ENCODE measurements at places on chromosomes 4 and X.

GRCh38 chr4:8266088-8266487, 3.5 kb upstream of the HTRA3 start:
- no peak for DNase-seq

DNA sequence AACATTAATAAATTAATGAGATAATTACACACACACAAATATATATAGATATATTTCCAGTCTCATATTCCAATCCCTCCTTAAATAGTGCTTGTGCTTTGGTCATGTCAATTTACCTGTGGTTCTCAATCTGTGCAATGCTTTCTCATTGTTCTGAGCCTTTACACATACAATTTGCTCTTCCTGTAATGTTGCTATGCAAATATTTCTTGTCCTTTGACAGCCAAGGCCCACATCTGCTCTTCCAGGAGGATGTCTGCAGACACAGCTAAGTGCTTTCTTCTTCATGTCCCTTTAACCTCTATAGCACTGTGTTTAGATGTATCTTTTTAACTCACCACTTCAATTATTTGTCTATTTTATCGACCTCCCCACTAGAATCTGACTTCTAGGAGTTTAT, 67.3 kb upstream of the RAPGEF2 start:
- DNase-seq = no peak

- DNase-seq = no peak
Observed at GRCh38 chrX:82218361-82218760, 1016.5 kb downstream of the SH3BGRL start.

GRCh38 chr4:59503731-59504130, 1696.4 kb upstream of the ADGRL3 start:
- DNase-seq = no peak

DNA sequence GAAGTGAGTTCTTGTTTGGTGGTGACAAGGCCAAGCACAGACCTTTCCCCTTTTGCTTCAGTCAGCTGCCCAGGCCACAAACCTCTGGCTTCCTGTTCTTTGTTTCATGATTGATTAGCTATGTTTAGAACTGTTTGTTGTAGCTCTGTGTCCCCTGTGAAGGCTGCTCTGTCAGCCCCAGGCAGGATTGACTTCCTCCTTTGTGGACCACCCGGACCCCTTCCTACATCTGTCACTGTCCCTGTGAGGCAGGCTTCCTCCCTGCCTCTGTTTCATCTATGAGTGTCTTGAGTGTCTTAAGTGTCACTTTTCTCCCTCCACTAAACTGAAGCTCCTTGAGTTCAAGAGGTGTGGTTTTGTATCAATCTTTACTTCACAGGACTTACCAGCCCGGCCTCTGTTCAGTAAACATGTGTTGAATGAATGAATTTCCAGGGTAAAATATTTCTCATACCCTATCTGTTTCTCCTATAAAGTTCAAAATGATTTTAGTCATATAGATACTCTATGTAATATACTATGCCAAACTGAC, 83.5 kb downstream of the ZNF674 start:
- DNase-seq = no peak

DNA sequence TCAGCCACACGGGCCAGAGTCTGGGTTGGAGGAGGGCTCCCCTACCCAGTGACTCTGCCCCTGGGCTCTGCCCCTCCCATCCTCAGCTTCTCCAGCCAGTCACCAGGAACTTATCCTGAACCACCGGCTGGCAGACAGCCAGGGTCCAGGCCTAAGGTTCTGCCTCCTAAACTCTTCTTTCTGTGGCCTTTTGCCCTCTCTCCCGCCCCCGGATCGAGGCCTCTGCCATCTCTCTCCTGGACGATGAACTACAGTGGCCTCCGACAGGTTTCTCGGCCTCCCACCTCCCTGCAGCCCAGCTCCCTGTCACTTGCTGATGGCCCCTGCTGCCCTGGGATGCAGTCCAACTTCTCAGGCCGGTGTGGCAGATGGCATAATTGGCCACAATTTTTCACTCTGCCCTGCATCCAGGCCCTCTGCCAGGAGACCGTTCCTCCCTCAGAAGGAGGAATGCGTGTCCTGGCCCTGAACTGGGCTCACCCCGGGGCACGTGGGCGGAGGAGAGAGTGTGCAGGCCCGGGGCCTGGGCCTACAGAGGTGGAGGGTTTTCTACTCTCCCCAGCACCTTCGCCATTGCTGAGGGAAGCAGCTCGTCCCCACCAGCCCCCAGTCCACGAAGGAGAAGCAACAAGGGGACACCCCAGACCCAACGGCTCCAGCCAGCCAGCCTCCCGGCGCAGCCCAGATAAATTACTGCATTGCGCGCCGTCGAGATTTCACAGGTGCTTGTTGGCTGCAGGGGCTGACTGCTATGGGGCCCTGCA, 81.9 kb upstream of the LRPAP1 start:
- DNase-seq = no peak

- no peak for DNase-seq
Observed at GRCh38 chrX:134695999-134696398, 37.7 kb upstream of the PLAC1 start.

DNA sequence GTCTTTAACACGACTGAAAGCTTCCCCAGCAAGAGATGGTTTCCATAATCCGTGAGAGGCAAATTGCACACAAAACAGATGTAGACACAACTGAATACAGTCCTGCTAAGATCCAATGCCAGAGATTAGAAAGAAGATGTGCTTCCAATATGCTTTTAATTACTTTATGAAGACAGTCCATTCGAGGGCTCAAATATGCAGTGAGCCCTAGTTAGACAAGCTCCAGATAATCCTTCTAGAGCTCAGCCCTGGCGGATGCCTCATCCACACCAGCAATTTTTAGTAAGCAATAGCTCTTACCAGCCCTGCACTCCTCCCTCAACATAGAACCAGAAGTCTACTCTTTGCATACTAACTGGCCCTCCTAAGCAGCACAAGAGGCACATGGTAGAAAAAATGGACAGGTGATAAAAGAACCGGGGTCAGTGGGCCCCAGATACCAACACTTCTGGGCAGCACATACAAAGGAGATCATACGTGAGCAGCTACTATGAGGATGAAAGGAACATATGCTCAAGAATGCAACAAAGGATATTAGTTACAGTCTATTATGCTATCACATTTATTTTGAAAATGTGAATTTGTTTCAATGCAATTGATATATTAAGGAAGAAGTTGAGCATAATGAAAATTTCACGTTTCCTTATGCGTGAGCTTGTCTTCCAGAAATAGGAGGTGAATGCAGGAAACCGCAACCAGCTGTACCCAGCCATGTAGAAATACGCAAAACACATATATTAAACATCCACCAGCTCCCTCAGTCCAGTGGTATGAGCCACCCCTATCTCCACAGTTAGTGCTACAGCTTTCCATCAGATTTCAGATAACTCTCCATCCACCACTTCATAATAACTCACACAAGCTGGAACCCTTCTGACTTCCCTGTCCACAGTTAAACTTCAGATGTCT, 34.3 kb downstream of the GPC4 start:
- DNase-seq = no peak

- no peak for DNase-seq
Observed at GRCh38 chr4:22848332-22848731, 155.6 kb downstream of the GBA3 start.

DNA sequence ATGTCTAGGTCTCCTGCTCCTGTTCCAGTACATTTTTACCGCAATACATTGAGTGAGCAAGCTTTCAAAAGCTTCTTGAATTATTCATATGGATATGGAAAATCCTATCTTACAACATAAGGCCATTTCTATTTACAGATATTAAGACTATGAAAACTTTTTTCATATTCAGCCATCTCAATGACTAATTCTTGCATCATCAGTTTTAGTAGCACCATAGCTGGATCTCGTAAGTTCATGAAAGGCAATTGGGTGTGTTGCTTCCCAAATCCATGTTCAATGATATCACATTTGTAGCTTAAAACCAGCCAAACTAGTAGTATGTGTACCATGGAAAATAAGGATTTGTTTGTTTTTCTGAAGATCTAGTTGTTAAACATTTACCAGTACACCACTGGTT, 118.3 kb upstream of the GABRA2 start:
- no peak for DNase-seq
